ENCODE measurements at places on chromosomes 13 and 19. TPM values are rescaled to one million over a fixed set of nuclear protein-coding genes. Genes with fewer than 3 reads are reported as not detected.

The BAX gene
- polyA plus RNA-seq: 109 TPM

The GIPC3 gene
- 0.39 TPM for polyA plus RNA-seq

The ZNF98 gene
- polyA plus RNA-seq: not detected

The CGB8 gene
- polyA plus RNA-seq: not detected

The DCT gene
- 0.03 TPM for polyA plus RNA-seq

The PTH2 gene
- polyA plus RNA-seq: not detected

The SIGLEC5 gene
- 0.12 TPM for polyA plus RNA-seq

The FUT6 gene
- 0.03 TPM for polyA plus RNA-seq

The HIPK4 gene
- 0.06 TPM for polyA plus RNA-seq

The CYP2A7 gene
- not detected for polyA plus RNA-seq

The MAP4K1 gene
- polyA plus RNA-seq: 232 TPM

The CASP14 gene
- polyA plus RNA-seq: not detected

GRCh38 chr13:100333141-100333540 lies 244.2 kb downstream of the PCCA start:
- H3K4me3 ChIP-seq: no peak overlapping the region
- no peak for DNase-seq
- no peaks in the 10 kb centered on the region for H3K36me3 ChIP-seq

DNA sequence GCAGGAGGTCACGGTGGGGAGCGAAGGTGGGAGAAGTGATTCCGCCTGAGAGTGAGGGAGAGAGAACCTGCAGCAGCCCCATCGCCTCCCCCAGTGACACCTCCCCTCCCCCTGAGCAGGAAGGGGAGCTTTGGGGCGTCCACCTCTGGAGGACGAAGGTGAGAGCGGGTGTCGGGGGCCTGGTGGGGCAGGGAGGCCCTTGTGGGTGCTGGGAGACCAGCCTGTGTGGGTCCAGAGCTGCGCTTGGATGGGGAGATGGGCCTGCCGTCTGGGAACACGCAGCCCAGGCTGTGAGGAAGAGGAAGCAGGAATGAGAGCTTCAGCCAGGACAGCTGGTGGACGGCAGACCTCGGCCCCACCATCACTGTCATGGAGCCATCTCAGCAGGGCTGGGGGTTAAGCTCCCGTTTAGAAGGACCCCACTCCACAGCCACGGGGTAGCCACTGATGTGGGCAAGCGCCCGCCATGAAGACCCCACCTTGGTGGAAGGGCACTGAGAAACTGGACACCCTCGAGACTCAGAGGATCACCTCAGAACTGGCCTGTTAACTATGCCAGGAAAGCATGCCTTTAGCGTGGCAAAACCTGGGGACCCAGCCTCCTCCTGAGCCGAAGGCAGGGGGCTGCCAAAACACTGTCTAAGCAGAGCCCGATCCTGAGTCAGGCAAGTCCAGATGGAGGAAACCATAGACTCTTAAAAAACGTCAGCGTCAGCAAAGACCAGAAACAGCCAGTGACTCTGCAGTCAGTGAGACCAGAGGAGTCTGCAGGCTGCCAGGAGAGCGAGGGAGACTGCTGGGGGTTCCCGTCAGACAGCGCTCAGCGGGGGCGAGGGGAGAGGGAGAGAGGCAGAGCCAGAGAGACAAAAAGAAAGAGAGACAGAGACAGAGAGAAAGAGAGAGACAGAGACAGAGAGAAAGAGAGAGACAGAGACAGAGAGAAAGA lies 6.4 kb upstream of the PROZ start:
- H3K27ac ChIP-seq: no peak overlapping the region
- H3K4me1 ChIP-seq: peaks cover 22% of the 10 kb centered on the region
- no peaks in the 10 kb centered on the region for H3K36me3 ChIP-seq
- peak; percentile 32 for DNase-seq

GRCh38 chr19:10009714-10010224 lies 535 bp downstream of the COL5A3 start:
- no peak overlapping the region for H3K27ac ChIP-seq
- no peaks in the 10 kb centered on the region for H3K4me1 ChIP-seq
- H3K27me3 ChIP-seq: no peaks in the 10 kb centered on the region
- no peak overlapping the region for H3K4me3 ChIP-seq
- DNase-seq: no peak

GRCh38 chr13:86003029-86003428 lies 203.8 kb upstream of the SLITRK6 start:
- no peaks in the 10 kb centered on the region for H3K36me3 ChIP-seq
- no peak overlapping the region for H3K27ac ChIP-seq
- no peaks in the 10 kb centered on the region for H3K4me1 ChIP-seq

- no peaks in the 10 kb centered on the region for H3K36me3 ChIP-seq
- H3K27me3 ChIP-seq: no peaks in the 10 kb centered on the region
- DNase-seq: no peak
- H3K4me1 ChIP-seq: no peaks in the 10 kb centered on the region
These were observed 217.6 kb downstream of the PCCA start for GRCh38 chr13:100306434-100306999.

DNA sequence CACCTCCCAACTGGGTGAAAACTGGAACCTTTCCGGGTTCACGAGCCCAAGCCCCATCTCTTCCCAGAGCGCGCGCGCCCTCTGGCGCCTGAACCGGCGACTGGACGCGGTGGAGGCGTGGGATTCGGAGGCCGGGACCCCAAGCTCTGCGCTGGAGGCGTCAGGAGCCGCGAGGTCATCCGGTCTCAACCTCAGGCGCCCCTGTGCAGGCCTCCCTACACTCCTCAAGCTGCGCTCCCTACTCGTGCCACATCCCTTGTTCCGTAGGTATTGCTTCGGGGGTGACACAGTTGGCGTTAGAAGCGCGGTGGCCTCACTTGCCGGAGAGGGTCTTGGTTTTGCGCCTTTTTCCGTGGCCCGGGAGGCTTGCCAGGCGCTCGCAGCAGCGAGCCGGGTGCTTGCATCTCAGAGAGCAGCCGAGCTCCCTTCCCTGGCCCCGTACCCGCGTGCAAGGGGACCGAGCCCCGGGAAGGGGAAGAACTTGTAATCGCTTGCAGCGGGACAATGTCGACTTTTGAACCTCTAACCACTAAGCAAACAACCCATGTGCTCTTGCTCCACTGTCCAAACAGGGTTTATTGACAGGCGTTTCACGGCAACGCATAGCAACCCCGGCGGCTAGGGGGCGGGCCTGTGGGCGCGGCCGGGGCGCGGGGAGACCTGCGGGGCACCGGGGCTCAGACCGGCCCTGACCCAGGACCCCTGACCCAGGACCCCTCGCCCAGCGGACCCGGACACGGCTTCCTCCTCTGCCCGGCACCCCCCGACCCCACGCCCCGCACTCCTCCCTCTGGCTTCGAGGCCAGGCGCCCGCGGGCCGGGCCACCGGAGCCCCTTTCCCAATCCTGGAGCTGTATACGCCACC lies 8.5 kb downstream of the CDX2 start:
- H3K4me1 ChIP-seq: peaks cover 21% of the 10 kb centered on the region
- H3K27me3 ChIP-seq: peaks cover 84% of the 10 kb centered on the region
- H3K27ac ChIP-seq: no peak overlapping the region

GRCh38 chr13:37585541-37585940 lies 13.0 kb downstream of the POSTN start:
- H3K4me3 ChIP-seq: no peak overlapping the region
- H3K36me3 ChIP-seq: no peaks in the 10 kb centered on the region
- no peak overlapping the region for H3K27ac ChIP-seq

- peak; percentile 8 for DNase-seq
- H3K4me1 ChIP-seq: no peaks in the 10 kb centered on the region
- no peaks in the 10 kb centered on the region for H3K27me3 ChIP-seq
- H3K36me3 ChIP-seq: no peaks in the 10 kb centered on the region
These were observed 69.7 kb upstream of the C1QTNF9B start for GRCh38 chr13:23966691-23967615.

GRCh38 chr13:91368101-91368500 lies 20.6 kb downstream of the MIR17HG start:
- H3K36me3 ChIP-seq: no peaks in the 10 kb centered on the region
- H3K4me1 ChIP-seq: no peaks in the 10 kb centered on the region
- no peak overlapping the region for H3K27ac ChIP-seq
- no peaks in the 10 kb centered on the region for H3K27me3 ChIP-seq

DNA sequence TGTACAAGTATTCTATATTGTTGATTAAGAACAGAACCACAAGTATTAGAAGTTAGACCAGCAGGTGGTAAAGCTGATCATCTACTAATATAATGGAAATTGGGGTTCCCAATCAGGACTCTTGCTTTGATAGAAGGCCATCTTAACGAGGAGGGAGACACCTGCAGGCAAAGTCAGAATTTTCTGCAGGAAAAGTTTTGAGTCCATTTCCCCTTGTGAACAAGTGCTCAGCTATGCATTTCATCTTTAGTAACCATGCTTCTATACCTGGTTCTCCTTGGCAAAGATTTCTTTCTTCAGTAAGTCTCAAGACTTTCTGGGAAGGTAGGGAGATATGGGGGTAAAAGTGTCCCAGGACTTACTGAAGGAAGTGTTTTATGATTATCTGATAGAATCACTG lies 36.1 kb upstream of the USPL1 start:
- no peaks in the 10 kb centered on the region for H3K4me1 ChIP-seq
- peak; percentile 40 for DNase-seq
- no peak overlapping the region for H3K27ac ChIP-seq
- H3K27me3 ChIP-seq: no peaks in the 10 kb centered on the region
- no peak overlapping the region for H3K4me3 ChIP-seq
- no peaks in the 10 kb centered on the region for H3K36me3 ChIP-seq

DNA sequence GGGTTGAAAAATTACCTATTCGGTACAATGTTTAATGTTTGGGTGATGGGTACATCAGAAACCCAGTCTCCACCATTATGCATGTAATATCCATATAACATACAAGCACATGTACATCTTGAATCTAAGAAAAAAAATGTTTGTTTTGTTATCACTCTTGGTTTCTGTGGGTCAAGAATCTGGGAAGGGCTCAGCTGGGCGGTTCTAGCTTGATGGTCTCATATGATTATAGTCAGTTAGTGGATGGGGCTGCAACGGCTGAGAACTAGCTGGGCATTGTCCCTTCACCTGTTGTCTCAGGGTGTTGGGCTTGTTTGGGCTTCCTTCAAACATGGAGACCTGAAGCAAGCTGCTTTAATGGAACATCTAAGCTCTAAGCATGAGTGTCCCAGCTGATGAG lies 4.7 kb downstream of the ADGRE3 start:
- no peak overlapping the region for H3K27ac ChIP-seq
- H3K4me3 ChIP-seq: no peak overlapping the region
- H3K36me3 ChIP-seq: no peaks in the 10 kb centered on the region
- no peaks in the 10 kb centered on the region for H3K27me3 ChIP-seq
- H3K4me1 ChIP-seq: peaks cover 35% of the 10 kb centered on the region

- DNase-seq: no peak
- H3K4me3 ChIP-seq: no peak overlapping the region
These were observed 46.1 kb downstream of the OXGR1 start for GRCh38 chr13:96948127-96948526.

DNA sequence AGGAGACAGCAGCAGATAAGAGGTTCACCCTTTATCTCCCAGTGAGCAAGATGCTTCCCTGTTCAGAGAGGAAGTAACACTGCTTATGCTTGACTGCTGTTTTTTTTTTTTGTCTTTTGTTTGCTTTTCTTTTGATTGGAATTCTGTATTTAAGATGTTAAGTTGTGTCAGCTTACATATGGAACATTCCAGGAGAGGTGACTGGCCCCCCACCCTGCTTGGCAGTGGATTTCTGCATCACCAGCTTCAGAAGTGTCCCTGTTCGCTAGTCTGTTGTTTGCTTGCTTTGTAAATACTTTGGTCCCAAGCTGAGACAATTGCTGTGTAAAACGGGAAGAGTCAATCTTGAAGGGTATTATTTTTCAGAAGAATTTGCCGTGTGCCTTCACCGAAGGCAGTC lies 43.0 kb downstream of the IFT88 start:
- H3K27me3 ChIP-seq: no peaks in the 10 kb centered on the region
- no peak overlapping the region for H3K4me3 ChIP-seq
- H3K27ac ChIP-seq: no peak overlapping the region
- DNase-seq: no peak
- H3K4me1 ChIP-seq: no peaks in the 10 kb centered on the region
- H3K36me3 ChIP-seq: peaks cover 2% of the 10 kb centered on the region

DNA sequence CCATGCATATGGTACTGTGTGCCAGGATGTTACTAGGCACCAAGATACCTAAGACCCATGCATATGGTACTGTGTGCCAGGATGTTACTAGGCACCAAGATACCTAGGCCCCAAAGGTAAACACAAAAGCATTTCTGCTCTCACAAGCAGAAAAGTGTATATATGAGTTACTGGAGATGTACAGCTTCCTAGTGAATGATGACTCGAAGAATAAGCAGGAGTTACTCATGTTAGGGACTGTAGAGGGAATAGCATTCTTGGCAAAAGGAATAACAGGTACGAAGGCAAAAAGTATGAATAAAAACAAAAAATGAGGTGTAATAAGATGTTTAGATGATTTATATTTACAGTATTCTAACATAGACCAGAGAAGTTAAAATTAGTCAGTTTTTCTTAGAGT lies 383.7 kb downstream of the DIAPH3 start:
- H3K27me3 ChIP-seq: no peaks in the 10 kb centered on the region
- H3K4me1 ChIP-seq: no peaks in the 10 kb centered on the region
- H3K27ac ChIP-seq: no peak overlapping the region
- no peak overlapping the region for H3K4me3 ChIP-seq
- H3K36me3 ChIP-seq: no peaks in the 10 kb centered on the region

GRCh38 chr13:99978799-99979452 lies 2.7 kb upstream of the ZIC2 start:
- peak overlapping the region; percentile 25 for H3K4me3 ChIP-seq
- H3K4me1 ChIP-seq: peaks cover 21% of the 10 kb centered on the region
- H3K27me3 ChIP-seq: peaks cover 4% of the 10 kb centered on the region
- no peaks in the 10 kb centered on the region for H3K36me3 ChIP-seq
- peak; percentile 37 for DNase-seq

GRCh38 chr13:50589651-50590054 lies 253.8 kb downstream of the DLEU7 start:
- no peaks in the 10 kb centered on the region for H3K36me3 ChIP-seq
- H3K4me1 ChIP-seq: peaks cover 81% of the 10 kb centered on the region
- H3K4me3 ChIP-seq: no peak overlapping the region
- no peaks in the 10 kb centered on the region for H3K27me3 ChIP-seq
- DNase-seq: no peak
- H3K27ac ChIP-seq: no peak overlapping the region

DNA sequence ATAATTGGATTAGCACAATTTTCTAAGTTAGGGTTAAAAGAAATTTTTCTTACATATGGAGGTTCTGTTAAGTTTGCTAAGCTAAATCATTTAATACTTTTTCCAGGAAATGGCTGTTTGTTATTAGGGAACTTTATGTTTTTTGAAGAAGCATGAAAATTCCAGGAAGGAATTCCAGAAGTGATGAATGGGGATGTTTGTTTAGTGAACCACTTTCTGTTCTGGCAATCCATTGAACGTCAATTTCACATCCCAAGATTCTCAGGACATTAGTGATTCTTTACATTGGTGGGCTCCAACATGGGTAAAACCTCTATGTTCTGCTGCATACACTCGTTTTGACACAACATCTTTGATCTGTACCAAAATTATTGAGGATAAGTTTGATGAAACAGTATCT lies 534.4 kb downstream of the IRS2 start:
- no peaks in the 10 kb centered on the region for H3K36me3 ChIP-seq
- H3K4me1 ChIP-seq: no peaks in the 10 kb centered on the region
- no peak overlapping the region for H3K4me3 ChIP-seq

Data from B cell (primary cell).